LoVo (cell line): ENCODE measurements at places on chromosomes 7 and 10.

DNA sequence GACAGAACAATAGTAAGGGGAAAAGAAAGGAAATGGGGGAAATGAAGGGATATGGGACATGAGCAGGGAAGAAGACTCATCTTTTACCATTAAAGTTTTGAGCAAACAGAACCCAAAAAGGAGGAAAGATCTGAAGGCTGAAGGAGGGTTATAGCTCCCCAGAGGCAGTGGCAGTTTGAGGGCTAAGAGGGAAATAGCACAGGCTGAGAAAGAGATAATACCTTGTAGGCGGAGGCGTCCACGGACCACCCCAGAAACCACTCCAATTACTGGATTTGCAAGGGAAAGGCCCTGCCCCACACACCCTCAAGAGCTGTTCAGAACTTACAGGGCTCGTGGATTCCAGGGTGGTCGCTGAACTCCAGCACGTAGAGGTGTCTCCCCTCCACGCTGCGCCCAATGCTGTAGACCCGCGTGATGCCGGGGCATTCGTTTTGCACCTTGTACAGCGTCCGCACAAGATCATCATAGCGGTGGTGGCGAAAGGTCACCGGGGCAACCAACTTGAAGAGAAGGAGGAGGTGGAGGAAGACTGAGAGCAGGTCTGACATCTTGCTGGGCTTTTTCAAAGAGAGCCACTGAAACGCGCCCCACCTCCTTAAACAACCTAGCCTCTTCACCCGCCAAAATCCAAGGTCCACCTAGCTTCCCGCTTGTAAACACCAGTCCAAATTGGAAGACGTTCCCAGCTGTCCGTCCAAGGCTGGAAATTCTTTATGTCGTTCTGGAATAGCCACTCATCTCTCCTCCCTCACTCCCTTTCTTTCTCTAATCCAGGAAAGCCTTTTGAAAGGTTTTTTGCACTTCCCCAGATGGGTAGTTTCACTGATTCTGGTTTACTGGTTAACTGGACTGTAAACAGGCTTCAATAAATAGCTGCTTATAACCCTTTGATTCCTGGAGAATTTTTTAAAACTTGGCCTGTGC is at the start of gene CPN1:
Gene CPN1 (minus strand): TSS at position 795 of the 927 bp plus-strand sequence. CDS start 244 bp downstream, at position 551.
- DNase-seq = no peak

- no peak for DNase-seq
Observed at GRCh38 chr7:102080434-102081243, 206.0 kb upstream of the SH2B2 start.

DNA sequence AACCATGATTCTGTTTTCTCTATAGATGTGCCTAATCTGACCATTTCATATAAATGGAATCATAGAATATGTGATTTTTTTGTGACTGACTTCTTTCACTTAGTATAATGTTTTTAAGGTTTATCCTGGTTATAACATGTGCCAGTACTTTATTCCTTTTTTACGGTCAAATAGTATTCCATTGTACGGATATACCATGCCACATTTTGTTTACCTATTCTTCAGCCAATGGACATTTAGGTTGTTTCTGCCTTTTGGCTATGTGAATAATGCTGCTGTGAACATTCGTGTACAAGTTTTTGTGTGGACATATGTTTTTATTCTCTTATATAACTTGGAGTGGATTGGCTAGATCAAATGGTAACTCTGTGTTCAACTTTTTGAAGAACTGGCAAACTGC is 178.3 kb upstream of the TCF7L2 start:
- no peak for DNase-seq

DNA sequence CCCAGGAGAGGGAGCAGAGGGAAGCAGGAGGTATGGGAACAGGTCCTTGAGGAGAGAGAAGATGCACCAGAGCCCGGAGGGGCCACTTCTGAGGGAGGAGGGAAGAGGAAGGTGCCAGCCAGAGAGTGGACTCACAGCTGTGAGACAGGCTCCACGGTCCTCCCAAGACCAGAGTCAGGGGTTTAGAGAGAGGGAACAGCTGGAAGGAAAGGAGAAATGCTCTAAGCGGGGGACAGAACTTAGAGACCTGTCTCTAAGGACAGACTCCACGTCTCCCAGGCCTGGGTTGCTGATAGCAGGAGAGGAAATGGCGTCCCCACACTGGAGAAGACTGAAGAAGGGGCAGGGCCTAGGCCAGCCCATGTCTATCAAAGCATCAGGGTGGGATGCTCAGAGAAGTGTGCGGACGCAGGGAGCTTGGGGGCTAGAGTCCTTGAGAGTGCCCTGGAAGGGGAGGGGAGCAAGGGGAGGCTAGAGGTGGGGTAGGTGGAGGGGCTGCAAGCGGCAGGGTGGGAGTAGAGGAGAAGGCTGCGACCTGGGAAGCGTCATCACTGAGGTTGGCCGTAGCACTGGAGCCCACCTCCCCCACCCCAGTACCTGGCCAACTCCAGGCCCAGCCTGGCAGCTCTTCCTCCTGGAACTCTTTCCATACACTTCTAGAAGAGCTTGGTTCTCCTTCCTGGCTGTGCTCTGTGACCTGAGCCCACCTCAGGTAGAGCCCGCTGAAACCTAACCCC is 25.6 kb upstream of the GRID1 start:
- DNase-seq = no peak

DNA sequence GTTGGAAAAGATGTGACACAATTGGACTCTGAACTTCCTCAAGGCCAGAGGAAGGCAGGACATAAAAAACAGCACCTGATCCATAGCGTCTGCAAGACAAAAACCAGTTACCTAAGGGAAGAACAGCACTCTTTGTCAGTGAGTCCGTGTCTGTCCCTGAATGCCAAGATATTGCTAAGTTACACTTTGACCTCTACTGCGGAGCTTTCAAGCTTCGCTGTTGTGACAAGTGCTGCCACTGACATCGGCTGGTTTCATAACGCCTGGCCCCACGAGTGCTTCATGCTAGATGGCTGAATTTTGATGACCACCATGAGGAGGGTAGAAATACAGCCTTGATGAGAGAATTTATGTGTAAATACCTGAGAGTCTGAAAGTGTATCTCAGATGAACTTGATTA is 49.7 kb upstream of the JAZF1 start:
- DNase-seq = no peak

DNA sequence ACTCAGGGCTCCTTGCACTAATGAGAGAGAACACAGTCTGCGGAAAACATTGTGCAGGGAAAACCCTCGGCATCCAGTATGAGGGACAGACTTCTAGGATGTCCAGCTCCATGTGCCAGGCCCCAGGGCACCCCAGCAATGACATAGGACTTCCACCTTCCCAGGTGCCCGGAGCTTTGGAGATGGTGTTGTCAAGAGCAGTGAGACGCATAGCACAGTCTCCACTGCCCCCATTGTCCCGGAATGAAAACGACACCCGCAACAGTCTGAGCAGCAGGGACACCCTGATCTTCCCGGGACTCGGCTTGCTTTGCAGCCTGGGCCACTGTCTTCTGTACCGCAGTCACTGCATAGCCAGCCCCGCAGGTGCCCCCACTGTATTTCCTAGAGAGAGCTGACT is 339.2 kb upstream of the ADARB2 start:
- DNase-seq = no peak

DNA sequence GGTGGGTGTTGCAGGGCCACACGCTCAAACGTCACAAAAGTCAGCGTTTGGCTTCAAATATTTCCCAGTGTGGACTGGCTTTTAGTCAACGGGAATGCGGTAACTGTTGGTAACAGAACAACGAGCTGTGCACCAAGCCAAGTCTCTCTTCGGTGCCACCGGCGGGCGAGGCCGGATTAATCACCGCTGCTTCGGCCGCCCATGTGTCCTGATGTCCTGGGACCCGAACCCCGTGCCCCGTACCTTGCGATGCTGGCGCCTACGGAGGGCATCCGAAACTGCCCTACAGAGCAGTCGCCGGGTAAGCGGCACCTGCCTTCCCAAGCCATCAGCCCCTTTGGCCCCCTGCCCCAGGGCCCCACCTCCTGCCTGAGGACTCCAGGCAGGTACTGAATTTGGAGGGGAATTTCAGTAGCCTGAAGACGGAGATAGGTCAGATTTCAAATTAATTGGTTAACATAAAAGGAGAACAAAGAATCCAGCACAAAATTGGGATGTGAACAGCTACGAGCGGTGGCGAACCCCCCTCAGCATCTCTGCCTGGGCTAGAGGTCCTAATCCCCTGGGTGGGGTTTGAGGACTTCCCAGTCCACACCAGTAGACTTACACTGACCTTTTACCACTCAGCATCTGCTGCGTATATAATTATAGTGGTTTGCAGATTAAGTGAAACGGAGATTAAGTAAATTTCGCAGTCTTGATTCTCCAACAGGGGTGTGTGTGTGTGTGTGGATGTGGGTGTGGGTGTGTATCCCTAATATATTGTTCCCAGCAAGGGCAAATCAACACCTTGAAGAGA is at the start of gene LRRC72:
Gene LRRC72 (plus strand): TSS at position 84 of the 799 bp plus-strand sequence. CDS start 128 bp downstream, at position 212.
- DNase-seq = no peak

GRCh38 chr10:36202881-36203280 is 560.8 kb upstream of the FZD8 start:
- DNase-seq = no peak

DNA sequence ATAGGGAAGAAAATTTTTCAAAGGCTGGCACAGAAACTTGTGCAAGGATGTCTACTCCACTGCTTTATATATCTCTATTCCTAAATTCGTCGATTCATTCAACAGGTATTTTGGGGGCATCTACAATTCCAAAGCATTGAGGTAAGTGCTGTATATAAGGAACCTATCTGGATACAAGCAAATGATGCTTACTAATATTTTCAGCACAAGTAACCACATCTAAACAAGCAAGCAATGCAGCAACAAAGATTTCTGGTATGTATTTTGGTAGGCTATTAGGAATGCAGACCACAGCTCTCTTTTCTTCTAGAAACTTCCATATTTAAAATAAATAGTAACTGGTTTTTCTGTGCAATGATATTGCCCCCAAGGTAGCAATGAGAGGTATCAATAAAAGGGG is 183.9 kb downstream of the SGMS1 start:
- DNase-seq = no peak

- DNase-seq = no peak
Observed at GRCh38 chr7:154610903-154611302, 392.0 kb downstream of the PAXIP1 start.

DNA sequence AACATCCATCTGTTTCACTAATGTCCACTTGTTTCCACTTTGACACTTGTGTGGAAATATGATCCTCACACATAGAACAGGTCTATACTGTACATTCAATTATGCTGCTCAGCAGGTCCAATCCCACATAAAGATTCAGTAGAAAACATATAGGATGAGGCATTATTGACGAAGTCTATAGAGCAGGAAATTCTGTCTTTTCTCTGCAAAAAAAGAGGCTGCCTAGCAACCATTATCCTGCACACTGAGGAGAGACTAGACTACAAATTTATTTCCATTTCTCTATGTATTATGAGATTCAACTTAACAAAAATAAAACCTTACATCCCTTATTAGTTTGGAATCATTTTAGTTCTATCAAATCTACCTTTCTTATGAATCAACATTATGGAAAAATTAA is 204.6 kb upstream of the POM121L12 start:
- no peak for DNase-seq

- no peak for DNase-seq
Observed at GRCh38 chr7:127844707-127845331, 186.4 kb downstream of the LRRC4 start.

- no peak for DNase-seq
Observed at GRCh38 chr7:80287400-80288174, 153.0 kb downstream of the GNAI1 start.

DNA sequence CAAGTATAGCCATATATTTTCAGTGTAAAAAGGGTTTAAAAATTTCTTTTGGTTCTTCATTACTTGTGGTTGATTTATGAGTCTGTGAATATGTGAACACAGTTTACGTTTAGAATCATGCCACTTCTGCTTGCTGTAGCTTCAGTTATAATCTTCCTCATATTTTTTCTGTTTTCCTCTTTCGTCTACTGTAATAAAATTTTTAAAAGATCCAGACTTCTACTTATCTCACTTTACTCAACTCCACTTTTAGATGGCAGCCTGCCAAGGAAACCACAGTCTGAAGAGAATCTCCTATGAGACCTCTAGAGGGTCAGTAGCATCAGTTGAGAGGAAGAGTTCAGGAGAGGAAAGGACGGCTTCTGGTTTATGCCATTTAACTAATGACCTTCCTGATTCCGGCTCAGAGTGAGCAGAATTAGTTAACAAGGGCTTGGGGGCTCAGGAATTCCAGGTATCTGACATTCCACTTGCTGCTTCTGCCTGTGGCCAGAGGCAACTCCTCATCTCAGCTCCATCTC is 21.4 kb downstream of the CREB5 start:
- no peak for DNase-seq
